ENCODE measurements at places on chromosomes 2 and 18.
A peak's percentile ranks its signal among the peaks of the same experiment; 100 is the strongest.

- no peak for DNase-seq
Measured at GRCh38 chr2:189191766-189192165, 12.2 kb upstream of the COL5A2 start.

DNA sequence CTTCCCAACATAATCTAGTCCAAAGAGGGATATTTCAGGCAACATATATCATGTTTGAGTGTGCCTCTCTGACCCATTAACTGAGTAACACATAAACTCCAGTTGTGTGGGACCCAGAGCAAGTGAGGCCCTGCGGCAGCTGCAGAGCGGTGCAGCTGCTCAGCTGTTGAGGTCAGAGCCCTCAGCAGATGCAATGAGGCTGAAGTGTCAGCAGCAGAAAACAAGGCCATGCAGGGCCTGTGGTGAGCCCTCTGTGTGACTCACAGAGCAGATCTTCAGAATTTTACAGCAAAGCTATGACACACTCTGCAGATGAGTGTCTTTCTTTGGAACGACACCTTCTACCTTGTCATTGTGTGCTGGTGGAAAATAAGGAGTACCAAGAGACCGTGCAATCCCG lies 168.5 kb downstream of the CBLN2 start:
- no peak for DNase-seq

GRCh38 chr2:222024932-222025880 lies 273.6 kb downstream of the PAX3 start:
- DNase-seq = peak; percentile 20

GRCh38 chr2:157032017-157032416 lies 225.5 kb upstream of the GALNT5 start:
- DNase-seq = no peak

DNA sequence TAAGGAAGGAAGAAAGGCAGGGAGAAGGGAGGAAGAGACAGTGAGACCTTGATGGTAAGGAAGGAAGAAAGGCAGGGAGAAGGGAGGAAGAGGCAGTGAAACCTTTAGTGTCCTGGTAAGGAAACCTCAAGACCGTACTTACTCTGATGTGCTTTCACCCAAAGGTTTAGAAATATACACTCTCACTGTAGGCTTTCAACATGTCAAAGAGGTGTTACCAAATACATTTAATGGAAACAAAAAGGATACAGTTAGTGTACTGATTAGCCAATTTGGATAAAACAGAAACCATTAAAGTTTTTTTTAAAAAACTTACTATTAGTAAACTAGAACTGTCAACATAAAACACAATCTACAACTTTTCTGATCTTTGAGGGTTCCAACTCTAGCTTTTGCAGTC lies 7.1 kb downstream of the FBXO15 start:
- no peak for DNase-seq

- DNase-seq = no peak
Measured at GRCh38 chr2:20523799-20524187, 76.9 kb downstream of the RHOB start.

- DNase-seq = no peak
Measured at GRCh38 chr2:75788154-75788553, 77.4 kb upstream of the GCFC2 start.

GRCh38 chr2:201638326-201638725 lies 5.0 kb downstream of the TMEM237 start:
- DNase-seq = no peak

DNA sequence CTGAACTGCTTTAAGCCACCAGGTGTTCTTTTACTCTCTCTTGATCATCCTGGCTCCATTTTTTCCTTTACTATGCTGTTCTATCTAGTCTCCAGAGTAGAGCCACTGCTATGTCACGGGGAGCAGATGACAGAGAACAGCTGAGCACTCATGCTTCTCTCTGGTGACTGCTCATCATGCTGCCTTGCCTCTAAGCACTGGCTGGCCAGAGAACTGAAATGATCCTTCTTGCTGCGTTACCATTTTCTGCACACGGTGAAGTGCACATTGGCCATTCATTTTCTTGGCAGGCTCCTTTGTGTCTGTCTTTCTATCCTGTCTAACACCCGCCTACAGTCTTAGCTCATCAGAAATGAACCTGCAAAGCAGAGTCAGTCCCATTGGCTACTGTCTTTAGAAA lies 86.0 kb downstream of the KCTD1 start:
- DNase-seq = no peak

GRCh38 chr18:74444104-74444503 lies 13.0 kb downstream of the DIPK1C start:
- DNase-seq = no peak

DNA sequence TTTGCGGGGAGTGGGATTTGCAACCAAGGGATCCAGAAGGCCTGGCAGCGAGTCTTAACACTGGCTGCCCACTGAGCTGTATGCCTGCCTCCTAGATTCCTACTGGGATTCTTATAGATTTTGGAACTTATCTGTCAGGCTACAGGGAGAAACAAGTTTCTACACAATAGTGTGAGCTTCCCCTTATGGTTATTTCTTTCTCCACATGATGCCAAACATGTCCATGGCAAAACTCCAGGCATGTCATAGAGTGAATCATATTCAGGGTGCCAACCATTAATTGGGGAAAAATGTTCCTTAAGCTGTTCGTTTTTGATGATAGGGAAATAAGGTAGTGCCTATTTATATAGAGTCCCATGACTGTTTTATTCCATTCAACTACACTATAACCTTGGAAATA lies 1185.2 kb upstream of the CELF4 start:
- no peak for DNase-seq

DNA sequence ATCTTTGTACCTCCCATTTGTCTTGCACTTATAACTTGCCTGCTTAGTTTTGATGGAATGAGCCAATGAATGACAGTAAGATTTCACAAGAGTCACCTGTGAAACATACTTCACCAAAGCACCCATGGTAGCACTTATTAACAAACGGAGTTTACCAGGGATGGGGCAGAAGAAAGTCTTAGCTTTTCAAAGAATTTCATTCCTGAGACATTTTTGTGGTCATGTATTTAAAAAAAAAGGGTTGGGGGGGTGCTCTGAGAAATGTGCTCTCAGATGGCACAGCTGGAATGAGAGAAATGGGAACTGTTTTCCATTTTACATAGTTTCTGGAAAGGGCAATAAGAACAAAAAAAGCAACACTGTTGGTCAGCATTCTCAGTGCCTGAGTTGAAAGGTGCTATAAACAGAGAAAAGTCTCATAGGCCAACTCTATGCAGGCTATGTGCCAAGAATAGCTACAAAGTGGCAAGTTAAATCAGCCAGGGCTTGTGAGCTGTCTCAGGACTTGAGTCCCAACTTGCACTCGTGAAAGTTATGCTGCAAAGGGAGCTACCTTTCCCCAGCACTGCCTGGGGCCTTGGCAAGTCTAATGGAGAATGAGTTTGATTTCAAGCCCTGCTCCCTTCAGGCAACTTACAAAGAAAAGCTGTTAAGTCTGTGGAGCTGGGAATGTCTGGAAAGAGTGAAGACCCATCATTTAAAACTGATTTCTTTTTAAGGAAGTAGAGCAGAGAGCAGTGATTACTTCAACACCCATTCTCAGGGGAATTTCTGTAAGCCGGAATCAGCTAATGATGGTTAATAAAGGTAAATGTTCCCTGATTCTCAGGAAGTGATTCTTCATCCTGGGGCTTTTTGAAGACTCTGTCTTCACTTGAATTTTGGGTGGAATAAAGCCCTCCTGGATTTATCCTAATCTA lies 170.6 kb downstream of the SLC8A1 start:
- no peak for DNase-seq

DNA sequence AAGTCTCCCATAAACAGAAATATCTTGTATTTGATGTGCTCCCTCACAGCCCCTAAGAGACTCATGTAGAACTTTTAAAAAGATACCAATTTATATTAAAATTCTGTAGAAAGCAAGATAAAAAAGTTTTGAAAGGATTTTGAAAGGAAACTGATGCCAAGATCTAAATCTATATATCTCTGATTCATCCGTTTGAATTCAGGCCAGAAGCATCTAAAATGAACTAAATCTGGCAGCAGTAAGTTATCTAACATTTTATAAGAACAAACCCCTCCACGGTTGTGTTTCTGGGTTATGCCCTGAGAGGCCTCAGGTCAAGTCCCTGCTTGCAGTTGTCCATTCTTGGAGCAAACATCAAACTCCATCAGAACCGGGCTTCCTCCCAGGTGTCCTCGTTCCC lies 165.8 kb downstream of the FBXO15 start:
- DNase-seq = no peak

GRCh38 chr2:236137066-236137465 lies 31.1 kb downstream of the GBX2 start:
- no peak for DNase-seq

GRCh38 chr18:77776104-77776503 lies 526.5 kb downstream of the GALR1 start:
- DNase-seq = no peak

- no peak for DNase-seq
Measured at GRCh38 chr2:234730066-234730640, 221.7 kb upstream of the SH3BP4 start.

GRCh38 chr2:12602661-12603060 lies 114.1 kb upstream of the TRIB2 start:
- no peak for DNase-seq

- no peak for DNase-seq
Measured at GRCh38 chr2:70471129-70471528, 82.5 kb downstream of the TGFA start.

DNA sequence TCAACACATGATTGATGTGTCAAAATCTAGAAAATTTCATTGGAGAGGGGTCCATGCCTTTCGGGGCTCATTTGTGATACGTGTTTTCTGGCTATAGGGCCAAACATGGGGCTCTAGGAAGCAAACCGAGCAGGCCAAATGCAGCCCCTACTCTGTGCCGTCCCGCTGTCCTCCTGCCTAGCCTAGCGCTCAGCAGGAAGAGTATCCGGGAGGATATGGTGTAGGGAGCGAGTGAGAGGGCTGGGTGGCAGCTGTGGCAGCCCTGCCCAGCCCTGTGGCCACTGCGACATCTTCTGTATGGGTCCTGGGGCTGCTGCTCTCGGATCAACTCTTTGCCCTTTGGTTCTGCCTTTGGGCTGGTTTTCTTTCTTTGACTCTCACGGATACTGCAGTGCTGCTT lies 120.1 kb upstream of the MAP3K20 start:
- no peak for DNase-seq

DNA sequence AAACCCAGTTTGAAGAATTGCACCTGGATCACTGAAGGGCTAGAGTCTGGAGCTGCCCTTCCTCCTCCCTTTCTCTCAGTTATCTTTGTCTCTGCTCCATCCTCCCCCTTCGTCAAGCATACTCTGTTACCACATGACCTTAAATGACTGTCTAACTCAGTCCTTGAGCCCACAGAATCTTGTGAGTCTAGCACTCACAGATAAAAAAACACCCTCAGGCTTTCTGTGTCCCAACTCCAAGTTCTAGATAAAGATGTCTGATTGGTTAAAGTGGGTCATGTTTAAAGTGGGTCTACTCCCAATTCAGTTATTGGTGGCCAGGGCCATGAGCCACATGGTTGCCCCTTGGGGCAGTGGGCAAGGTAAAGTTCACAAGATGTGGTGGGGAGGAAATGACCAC lies 53.5 kb upstream of the CYP1B1 start:
- DNase-seq = no peak

DNA sequence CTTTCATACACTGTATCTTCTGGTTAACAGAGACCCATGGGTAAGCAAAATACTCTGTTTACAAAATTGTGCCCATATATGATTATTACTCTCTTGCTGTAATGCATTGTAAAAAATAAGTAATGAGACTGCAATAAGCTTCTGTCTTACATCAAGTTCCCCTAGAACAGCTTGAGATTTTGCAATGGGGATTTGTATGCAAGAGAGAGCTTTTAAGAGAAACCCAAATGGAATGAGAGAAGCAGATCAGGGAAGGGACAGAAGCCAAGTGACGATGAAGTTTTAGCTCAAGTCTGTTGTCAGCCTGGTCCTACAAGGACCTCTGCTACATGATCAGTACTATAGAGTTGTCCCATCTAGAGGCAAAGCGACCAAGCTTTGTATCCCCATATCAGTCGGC lies 218.1 kb upstream of the VWC2L start:
- DNase-seq = no peak

DNA sequence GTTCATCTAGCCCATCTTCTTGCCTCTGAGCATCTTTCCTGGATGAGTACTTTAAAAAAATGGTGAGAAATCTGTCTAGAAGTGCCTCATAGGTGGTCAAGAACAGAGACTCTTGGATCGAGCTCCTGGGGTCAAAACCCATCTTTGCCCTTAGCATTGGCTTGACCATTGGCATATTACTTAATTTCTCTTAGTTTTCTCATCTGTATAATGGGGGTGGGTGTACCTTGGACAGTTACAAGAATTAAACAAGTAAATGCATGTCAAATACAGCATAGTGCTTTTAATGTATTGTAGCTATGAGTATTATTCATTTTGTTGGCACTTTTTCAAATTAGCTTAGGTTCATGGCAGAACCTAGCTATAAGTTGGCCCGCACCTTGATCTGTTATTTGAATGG lies 36.8 kb downstream of the DHRS9 start:
- DNase-seq = no peak

- peak; percentile 95 for DNase-seq
Measured at GRCh38 chr2:98909317-98910211, 26.5 kb downstream of the CRACDL start.

- no peak for DNase-seq
Measured at GRCh38 chr2:119490653-119491195, 33.6 kb downstream of the SCTR start.

GRCh38 chr2:132586101-132586511 lies 83.9 kb downstream of the LYPD1 start:
- no peak for DNase-seq

DNA sequence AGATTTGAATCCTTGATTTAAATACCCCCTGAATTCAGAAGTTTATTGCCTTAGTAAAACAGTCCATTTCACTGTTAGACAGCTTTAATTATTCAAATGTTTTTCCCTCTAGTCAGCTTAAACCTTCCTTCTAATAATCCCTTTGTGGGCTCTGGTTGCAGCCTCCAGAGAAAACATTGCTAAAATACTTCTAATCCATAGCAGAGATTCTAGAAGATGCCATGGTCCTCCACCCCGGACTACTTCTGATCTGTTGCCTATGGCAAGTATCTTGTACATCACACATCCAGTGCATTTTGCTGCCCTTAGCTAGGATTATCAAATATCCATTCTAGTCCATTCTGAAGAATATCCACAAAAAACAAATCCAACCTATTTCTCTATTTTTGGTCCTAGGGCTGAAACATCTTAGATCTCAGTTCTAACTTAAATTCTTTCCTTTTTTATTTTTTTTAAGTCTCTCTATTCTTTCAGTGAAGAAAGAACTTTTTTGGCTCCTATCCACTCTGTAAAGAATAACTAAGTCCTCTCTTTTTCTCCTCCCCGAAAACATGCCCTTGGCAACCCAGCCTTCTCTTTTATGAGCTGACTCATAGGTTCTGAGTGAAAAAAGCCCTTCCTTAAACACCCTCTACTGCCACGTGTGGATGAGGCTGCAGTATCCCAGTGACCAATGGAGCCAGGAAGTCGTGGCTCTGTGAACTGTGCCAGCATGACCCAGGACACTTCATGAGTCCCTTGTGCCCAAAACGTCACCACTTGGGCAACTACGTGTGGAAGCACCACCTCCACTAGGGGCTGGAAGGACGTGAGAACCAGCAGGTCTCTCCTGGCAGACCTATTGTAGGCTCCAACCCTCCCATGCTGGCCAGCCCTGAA lies 349.8 kb downstream of the TNS1 start:
- DNase-seq = no peak
